ENCODE measurements at places on chromosomes 12 and 14.

DNA sequence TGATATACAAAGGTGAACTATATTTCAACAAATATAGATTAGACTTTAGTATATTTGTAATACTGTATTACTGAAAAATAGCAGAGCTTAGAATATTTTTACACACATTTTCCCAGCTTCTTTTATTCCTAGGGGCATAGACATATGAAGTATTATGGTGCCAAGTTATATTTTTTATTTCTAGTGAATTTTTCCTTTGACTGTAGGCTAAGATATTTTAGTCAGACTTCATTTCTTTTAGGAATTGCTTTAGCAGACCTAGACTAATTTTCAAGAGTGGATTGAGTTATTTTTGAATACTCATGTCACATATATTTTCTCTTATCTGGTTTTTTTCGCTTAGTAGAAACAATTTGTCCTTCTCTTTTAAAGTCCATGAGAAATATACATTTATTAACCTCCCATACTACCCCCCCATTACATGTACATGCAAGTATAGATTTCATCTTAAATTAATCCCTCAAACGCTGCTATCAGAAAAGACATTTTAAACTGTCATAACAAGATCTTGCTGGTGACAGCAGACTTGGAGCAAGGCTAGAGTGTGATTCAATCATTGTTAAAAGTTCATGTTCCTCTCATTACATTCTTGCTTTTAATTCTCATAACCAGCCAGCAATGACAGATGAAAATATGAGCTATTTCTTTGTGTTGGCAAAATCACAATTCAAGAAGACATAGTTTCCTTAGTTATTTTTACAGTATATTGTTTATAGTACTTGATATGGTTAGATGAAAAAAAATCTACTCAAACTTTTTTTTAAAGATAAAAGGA, 456.1 kb downstream of the AEBP2 start:
- DNase-seq: no peak

DNA sequence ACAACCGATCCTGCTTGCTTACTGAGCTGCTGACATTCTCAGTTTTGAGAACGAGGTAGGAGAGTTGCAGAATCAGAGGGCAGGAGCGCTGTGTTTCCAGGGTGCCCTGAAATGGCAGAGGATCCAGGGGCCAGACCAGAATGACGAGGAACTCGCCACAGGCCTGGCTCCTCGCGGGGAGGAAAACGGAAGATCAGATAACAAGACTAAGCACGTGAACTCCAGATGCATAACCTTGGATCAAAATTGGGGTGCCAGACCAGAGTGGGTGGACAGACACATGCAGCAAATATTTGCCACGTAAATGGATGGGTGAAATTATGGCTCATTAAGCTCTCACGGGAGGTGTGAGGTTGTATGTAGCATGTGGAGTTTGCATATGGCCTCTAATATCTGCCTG, 46.5 kb downstream of the ELK3 start:
- DNase-seq: no peak

- no peak for DNase-seq
These were observed 460.7 kb downstream of the NOVA1 start for GRCh38 chr14:26137161-26137560.

DNA sequence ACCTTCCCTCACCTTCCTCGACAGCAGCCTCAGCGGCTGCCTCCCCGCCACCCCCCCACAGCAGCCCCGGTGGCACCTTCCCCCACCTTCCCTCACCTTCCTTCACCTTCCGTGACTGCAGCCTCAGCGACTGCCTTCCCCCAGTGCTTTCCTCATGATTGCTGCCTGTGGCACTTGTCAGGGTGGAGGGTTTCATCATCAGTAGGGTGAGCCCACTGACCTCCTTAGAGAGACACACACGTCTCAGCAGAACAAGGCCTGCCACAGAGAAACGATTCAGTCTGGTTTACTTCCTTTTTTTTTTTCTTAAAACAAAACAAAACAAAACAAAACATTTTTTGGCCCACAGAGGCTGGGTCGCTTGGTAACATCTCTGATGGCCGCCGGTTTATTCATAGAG, 75.0 kb downstream of the EP400 start:
- no peak for DNase-seq

GRCh38 chr12:31751085-31751484, 22.3 kb upstream of the AMN1 start:
- DNase-seq: no peak

- no peak for DNase-seq
These were observed 391.2 kb downstream of the AEBP2 start for GRCh38 chr12:19830446-19830845.

- no peak for DNase-seq
These were observed 458 bp upstream of the HOXC4 start for GRCh38 chr12:54053003-54053750.

DNA sequence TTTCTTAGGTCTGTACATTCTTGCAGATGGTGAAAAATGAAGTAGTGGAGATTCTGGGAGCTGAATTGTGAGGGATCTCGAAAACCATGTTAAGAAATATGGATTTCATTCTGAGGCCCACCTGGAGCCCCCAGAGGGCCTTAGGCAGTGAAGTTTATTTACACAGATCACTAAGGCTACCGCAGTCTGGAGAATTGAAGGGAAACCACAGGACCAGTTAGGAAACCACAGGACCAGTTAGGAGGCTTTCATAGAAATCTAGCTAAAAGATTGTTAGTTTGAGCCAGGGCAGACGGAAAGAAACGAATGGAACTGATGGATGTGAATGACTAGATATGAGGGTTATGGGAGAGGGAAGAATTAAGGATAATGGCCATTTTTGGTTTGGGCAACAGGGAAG, 7.2 kb downstream of the CBLN3 start:
- no peak for DNase-seq

GRCh38 chr12:124814741-124815613, 48.7 kb downstream of the SCARB1 start:
- DNase-seq: no peak

DNA sequence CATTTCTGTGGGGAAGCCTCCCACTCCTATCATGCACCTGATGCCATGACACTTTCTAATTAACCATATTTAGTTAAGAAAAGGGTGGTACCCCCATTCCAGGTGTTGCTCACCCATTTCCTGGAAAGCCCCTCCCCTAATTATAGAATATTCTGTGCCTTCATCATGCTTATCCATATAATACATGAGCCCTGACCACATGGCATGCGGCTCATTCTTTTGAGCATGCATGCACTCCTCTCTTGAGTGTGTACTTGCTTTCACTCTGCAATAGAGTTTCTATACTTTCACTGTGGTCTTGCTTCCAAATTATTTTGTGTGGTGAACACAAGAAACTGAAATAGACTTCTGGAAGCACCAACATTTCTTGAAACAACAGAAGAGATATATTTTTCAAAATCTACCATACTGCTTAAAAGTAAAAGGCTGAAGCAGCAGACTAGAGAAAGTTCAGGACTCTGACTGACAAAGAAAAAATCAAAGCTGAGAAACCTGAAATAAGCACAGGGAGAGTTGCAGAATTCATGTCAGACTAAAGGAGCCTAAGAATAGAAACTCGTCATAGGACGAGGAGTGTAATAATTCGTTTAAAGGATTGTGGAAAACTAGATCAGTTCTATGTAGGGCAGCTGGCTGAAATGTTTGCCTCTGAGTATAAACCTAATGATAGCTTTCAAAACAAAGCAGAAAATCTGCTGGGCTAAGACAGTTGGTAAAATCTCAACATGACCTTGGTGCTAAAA, 144.8 kb downstream of the KITLG start:
- no peak for DNase-seq

Data from NCI-H2081 treated with DMSO at 0.1 percent for 48 hours (cell line).